ENCODE measurements at places on chromosomes 3 and 15.
A peak's percentile ranks its signal among the peaks of the same experiment; 100 is the strongest.

- DNase-seq = no peak
Measured at GRCh38 chr3:22209578-22209977, 458.6 kb upstream of the ZNF385D start.

DNA sequence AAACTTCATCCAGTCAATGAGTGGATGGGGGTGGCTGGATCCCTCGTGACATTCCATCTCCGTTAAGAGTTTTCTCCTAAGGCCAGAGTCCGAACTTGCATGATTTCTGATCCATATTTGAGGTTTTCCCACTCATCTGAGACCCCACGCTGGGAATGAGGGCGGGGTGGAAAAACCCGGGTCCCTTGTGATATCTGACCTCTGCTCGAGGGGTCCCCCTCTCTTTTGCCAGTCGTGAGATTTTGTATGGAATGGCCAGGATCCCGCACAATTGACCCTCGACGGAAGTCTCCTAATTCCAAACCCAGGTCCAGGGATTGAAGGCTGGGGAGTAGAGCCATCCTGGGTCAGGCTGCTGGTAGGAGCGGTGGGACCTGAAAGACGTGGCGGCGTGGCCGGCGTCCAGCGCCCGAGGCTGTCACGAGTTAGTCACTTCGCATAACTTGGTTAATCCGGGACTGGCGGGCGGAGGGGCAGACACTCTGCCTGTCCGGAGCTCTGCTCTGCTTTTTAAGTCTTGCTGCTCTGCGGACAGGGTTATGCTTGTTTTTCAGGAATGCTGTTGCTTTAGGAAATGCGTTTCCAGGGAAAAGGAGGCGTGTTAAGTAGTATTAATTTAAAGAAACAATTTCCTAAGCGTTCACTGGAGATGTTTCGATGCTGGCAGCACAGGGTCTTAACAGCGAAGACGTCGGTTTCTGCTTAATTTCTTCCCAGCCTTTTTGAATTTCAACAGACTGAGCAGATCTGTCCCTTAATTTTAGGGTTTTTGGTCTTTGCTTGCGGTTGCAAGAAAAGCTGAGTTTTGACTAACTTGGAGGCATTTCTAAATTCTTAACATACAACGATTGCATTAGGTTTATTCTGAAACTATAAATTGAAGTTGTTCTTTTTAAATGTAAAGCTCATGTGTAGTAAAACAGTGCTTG lies 69.7 kb upstream of the LRRFIP2 start:
- DNase-seq = peak; percentile 85

GRCh38 chr15:92400573-92400972 lies 6.9 kb downstream of the ST8SIA2 start:
- no peak for DNase-seq

- DNase-seq = no peak
Measured at GRCh38 chr15:98730860-98731711, 82.7 kb downstream of the IGF1R start.

DNA sequence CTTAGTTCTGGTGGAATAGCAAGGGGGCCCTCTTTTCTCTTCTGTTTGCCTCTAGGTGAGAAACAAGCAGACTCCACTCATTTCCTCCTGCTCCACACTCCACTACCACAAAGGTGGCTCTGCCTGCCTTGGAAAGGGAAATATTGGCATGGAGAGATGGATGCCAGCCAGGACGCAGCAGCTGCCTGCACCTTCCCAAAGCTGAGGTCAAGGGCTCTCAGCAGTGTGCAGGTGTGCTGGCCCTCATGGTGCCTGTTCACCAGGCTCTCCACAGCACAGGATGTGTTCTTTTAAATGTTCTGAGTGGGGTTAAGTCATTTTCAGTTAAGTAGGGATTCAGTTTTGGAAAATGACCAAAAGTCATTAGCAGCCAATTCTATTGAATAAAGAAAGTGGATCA lies 211.2 kb upstream of the STRIT1 start:
- no peak for DNase-seq

GRCh38 chr3:44510000-44510368 lies 32.5 kb upstream of the ZNF445 start:
- peak; percentile 9 for DNase-seq

DNA sequence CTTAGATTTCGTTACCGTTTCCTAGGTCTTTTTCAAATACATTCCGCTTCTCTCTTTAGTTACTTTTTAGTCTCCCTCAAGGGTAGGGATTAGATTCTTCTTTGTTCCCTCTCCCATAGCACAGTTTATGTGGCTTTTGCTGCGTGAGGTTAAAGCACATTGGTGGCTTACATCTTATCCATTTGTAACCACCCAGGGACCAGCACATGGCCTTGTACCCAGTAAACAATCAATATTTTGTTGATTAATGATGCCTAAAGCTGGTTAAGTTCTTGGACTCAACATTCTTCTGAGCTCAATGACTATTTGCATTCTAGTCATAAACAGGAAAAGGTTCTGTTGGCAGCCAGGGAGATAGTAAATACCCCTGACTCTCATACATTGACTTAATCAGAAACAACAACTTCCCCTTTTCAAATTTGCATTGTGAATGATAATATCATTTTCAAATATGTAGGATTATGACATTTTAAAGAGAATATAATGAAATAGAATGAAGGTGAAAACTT lies 60.2 kb downstream of the CACNA1D start:
- DNase-seq = no peak

GRCh38 chr15:92571824-92572223 lies 83.8 kb downstream of the FAM174B start:
- DNase-seq = no peak

- peak; percentile 89 for DNase-seq
Measured at GRCh38 chr3:42020684-42021307, 58.9 kb upstream of the ULK4 start.

- peak; percentile 37 for DNase-seq
Measured at GRCh38 chr3:9280451-9281219, 31.2 kb upstream of the SRGAP3 start.

GRCh38 chr15:74893627-74894026 lies 3.8 kb downstream of the MPI start:
- no peak for DNase-seq

- no peak for DNase-seq
Measured at GRCh38 chr3:188583341-188584161, 429.6 kb downstream of the LPP start.

- DNase-seq = no peak
Measured at GRCh38 chr3:67558426-67558825, 96.0 kb downstream of the SUCLG2 start.

GRCh38 chr15:48225771-48226170 lies 19.7 kb downstream of the SLC12A1 start:
- no peak for DNase-seq

- DNase-seq = peak; percentile 38
Measured at GRCh38 chr3:177201700-177202397, 4.6 kb upstream of the TBL1XR1 start.

GRCh38 chr3:158167737-158168557 lies 58.1 kb downstream of the RSRC1 start:
- peak; percentile 98 for DNase-seq

DNA sequence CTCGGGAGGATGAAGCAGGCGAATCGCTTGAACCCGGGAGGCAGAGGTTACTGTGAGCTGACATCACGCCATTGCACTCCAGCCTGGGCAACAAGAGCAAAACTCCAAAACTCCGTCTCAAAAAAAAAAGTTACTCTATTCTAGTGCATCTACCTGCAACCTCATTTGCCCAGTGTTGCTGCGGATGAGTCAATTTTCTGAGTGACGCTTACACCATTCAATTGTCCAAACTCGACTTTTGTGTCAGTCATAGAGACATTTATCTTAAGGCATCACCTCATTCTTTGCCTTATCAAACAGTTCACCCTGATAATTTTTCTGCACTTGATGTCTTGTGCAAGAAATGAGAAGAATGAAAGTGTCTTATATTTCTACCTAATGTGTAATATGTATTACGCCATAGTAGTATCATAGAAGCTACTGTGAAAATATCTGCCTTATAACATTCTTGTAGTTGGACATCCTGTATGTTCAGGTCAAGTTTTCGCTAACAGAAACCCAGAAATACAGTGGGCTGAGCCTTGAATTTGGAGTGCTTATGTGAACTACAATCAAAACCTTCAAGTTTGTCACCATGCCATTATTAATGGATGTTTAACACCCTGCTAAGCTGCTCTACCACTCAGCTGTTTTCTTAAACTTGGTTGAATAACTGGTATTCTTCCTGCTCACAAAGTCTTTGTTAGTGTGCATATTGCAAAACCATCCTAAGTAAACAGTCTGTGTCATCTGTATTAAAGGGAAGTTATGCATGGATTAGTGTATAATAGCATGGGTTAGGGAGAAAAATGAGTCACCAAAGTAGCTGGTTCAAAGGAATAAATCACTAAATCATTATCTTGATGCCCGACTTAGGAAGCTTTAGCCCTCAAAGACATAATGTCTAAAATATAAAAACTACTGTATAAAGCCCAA lies 531.0 kb upstream of the NR2F2 start:
- DNase-seq = peak; percentile 80

- DNase-seq = peak; percentile 99
Measured at GRCh38 chr3:150371741-150372254, 36.3 kb upstream of the TSC22D2 start.

DNA sequence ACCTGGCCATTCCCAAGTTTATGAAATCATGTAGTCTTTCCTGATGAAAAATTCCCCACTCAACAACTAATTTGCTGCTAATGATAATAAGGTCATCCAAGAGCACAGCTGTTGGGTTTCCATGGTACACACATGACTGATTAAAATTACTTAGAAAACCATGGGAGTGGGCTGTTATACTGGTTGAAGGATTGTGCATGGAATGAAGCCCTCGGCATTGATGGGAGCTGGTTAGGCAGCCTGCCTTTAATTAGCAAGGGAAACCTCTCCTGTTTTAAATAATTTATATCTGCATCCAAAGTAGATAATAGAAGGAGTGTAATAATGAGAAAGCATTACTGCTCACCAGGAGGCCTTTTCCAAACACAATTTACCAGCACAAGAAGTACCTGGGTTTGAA lies 235.1 kb upstream of the CFAP20DC start:
- DNase-seq = no peak

- DNase-seq = peak; percentile 78
Measured at GRCh38 chr3:53773611-53774368, 72.4 kb downstream of the CHDH start.

GRCh38 chr3:126005951-126006350 lies 37.0 kb downstream of the ROPN1B start:
- DNase-seq = peak; percentile 78

- no peak for DNase-seq
Measured at GRCh38 chr3:49670940-49671290, 3.2 kb upstream of the APEH start.

DNA sequence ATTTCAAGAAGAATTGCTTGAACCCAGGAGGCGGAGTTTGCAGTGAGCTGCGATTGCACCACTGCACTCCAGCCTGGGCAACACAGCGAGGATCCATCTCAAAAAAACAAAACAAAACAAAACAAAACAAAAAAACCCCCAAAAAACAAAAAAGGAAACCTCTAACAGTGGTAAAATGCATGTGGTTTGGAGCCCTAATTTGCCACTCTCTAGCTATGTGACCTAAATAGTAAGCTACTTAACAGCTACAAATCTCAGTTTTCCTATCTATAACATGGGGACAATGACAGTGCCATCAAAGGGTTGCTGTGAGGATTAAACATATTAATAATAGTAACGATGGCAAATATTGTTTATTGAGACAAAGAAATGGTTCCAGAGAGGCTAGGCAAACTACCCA lies 119.4 kb upstream of the LMOD3 start:
- no peak for DNase-seq

GRCh38 chr3:130712718-130713423 lies 33.8 kb downstream of the PIK3R4 start:
- DNase-seq = no peak

DNA sequence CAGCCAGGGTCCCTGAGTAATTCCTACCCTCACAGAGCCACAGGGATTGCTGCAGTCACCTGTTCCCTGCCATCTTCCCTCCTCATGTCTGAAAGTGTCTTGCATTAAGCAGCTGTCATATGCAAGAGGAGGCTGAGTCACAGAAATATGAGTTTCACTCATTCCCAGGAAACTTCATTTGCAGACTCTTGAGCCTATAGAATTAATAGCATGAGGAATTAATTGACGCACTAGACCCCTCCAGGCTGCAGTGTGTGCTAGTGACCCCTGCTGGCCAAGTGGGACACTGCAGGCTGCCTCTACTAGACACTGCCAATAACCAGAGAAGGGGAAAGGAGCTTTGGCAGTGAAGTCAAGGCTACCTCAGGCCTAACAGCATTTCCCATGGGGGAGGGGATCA lies 50.6 kb upstream of the SLC6A1 start:
- DNase-seq = peak; percentile 11

DNA sequence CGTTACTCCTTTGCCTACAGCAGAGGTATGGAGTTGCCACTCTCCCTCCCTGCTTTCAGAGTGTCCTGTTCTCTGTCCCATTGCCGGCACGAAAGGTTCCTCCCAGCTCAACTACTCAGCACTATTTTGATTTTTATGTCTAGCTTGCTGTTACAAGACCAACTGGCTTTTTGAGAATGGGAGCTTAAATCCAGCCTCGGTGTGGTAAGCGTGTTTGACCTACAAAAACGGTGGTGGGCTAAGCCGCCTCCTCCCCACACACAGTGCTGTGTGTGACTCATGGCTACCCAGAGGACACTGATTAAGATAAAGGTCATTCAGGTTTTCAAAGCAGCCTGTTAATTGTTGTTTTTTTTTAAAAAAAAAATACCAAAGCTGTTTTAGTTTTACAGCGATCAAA lies 64.5 kb downstream of the LRTM1 start:
- DNase-seq = no peak

DNA sequence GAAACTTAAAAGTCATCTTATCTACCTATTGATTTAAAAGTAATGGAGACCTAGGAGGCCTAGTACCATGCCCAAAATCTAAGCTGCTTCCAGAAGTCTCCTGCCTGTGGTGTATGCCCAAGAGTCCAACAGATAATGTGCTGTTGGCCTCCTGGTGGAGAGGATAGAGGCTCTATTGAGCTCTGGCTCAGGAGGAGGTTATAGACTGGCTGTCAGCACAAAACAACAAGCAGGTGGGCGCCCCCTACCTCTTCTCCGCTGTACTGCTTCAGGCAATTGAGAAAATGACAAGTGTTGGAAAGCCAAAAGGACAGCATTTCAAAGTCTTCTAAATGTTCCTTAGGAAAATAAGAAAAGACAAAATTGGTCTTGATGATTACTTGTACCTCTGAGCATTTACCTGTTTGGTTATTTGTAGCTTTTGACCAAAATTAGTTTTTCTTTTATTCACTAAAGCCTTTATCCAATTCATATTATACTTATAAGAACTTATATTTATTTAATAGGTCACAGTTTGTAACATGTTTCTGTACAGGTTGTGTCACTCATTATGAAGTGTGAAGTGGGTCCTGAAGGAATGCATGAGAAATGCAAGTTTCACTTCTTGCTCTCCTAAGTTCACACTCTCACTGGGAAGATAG lies 17.2 kb upstream of the GNB5 start:
- peak; percentile 76 for DNase-seq

DNA sequence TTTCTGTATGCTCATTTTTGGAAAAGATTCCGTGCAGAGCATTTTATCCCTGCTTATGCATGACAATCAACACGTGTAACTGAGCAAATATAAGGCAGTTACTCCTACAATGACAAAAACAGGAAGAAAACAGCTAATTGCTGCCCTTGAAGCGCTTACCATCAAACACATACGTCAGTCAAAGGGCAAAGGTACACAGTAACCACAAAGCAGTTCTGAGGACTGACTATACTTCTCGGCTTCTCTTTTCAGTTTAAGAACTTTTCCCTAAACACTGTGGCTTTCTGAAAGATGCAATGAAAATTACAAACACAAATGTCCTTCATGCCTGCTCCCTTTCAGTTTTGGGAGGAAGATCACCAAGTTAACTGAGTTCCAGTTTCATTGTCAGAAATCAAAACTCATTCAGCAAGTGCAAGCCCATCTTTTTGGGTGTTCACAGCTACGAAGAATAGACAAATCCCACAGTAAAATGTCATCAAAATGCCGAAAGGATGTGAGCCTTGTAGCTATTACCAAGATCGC lies 602.8 kb downstream of the FOXP1 start:
- no peak for DNase-seq
